ENCODE measurements at places on chromosomes 1 and 21. TPM values are rescaled to one million over a fixed set of nuclear protein-coding genes. Genes with fewer than 3 reads are reported as not detected.

SPATC1L gene
- 5.8 TPM for total RNA-seq

NUP210L gene
- total RNA-seq = 0.12 TPM

TRPM2 gene
- total RNA-seq = not detected

SPATA21 gene
- not detected for total RNA-seq

SPRR2A gene
- not detected for total RNA-seq

LRRC8B gene
- 0.35 TPM for total RNA-seq

S100A7 gene
- not detected for total RNA-seq

PLA2G2F gene
- total RNA-seq = not detected

C1orf116 gene
- not detected for total RNA-seq

FAAH gene
- total RNA-seq = 0.70 TPM

RBBP5 gene
- 14.5 TPM for total RNA-seq

PCP4L1 gene
- not detected for total RNA-seq

OR10J1 gene
- total RNA-seq = not detected

ITLN2 gene
- 1.5 TPM for total RNA-seq

DNASE2B gene
- total RNA-seq = not detected

ZDHHC18 gene
- total RNA-seq = 4.1 TPM

DSCAM gene
- not detected for total RNA-seq

S100A16 gene
- 375 TPM for total RNA-seq

ARHGEF11 gene
- 19.8 TPM for total RNA-seq

BARHL2 gene
- not detected for total RNA-seq

CYB561D1 gene
- 3.2 TPM for total RNA-seq

YTHDF2 gene
- 37.4 TPM for total RNA-seq

AVPR1B gene
- total RNA-seq = not detected

TAS1R3 gene
- total RNA-seq = 0.15 TPM

ANKRD34A gene
- 0.15 TPM for total RNA-seq

RHBDL2 gene
- 0.59 TPM for total RNA-seq

COL18A1 gene
- total RNA-seq = 114 TPM

Data from smooth muscle cell of the coronary artery (primary cell).